Posterior vena cava (tissue), 2 donors: ENCODE measurements at places on chromosomes 5 and 9. TPM values are rescaled to one million over a fixed set of nuclear protein-coding genes. Genes with fewer than 3 reads are reported as not detected.

Gene SLC46A2
- 0.19 TPM for total RNA-seq

Gene INSL4
- total RNA-seq, result not detected

DNA sequence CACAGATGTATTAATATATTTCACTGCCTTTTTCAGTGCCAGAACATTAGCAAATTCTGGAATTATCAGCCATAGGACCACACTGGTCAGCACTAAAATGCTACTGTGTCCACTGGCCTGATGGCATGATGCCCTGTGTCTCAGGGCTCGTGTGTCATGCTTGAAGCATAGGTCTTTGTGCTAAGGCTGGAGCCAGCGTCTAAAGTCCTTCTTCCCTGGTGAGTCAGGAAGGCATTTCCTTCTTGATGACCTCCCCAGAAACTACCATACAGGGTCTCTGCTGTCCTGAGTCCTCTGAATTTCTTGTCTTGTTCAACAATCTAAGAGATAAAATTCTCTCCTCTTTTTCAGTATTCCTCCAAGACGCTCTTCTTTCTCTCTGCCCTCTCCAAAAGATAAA is 489.9 kb downstream of the PSAT1 start:
- DNase-seq, result no peak

DNA sequence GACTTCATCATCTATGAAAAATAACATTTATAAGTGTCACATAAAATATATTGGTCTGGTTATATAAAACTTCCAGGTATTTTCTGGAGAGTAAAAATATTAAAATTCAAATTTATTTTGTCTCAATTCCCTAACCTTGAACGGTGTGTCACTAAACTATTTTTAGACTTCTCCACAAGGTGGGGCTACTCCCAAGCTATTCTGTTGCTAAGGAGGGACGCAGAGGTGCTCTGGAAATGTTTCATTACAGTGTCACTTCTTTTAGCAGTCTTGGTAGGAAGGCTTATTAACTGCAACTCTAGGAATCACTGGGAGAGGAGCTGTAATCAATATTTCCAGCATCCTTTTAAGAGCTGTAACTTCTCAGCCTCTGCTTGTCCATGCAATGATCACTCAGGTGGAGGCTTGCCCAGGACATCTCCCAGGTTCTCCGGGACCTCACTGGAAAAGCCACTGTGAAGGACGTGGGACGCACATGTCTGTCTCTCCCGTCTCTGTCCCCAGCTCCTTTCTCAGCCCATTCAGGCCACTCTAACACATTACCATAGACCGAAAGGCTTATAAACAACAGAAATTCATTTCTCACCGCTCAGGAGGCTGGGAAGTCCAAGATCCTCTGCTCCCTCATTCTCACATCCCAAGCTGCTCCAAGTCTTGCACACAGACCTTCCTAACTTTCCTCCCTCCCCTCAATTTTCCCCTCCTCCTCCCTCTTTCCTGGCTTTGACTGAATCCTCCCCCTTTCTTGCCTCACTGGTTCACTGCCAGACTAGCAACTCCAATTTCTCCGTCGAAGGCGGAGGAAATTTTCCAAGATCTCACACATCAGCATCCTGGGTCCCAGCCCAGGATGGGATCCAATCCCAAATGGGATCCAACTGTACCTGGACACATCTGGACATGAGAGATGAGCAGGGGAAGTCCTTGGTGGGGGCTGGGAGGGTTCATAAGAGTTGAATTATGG is 32.7 kb upstream of the DNAH5 start:
- DNase-seq, result no peak

Gene DPYSL3
- total RNA-seq, result 401 TPM

Gene RNF183
- not detected for total RNA-seq
